ENCODE measurements at places on chromosomes 2 and 18.
A peak's percentile ranks its signal among the peaks of the same experiment; 100 is the strongest.

- no peak for DNase-seq
Observed at GRCh38 chr18:66048406-66048805, 297.6 kb downstream of the CDH7 start.

DNA sequence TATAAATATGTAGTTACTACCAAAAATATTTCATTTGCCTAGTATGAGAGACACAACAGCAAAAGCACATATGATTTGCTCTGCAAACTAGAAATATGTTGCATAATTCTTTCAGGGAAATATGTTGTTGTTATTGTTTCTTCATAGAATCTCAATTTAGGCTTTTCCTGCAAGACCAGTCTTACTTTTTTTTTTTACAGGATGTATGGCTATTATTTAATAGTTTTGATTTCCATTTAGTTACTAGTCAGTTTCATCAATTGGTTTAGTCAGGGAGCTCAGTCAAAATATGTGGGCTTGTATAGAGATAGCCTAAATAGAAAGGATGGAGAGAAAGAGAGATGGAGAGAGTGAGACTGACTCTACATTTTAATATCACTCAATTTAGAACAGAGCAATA, 6.1 kb downstream of the LRP1B start:
- DNase-seq = no peak

GRCh38 chr18:22604390-22604985, 186.8 kb upstream of the CTAGE1 start:
- DNase-seq = peak; percentile 59

GRCh38 chr2:77296791-77297190, 225.4 kb downstream of the LRRTM4 start:
- DNase-seq = no peak

DNA sequence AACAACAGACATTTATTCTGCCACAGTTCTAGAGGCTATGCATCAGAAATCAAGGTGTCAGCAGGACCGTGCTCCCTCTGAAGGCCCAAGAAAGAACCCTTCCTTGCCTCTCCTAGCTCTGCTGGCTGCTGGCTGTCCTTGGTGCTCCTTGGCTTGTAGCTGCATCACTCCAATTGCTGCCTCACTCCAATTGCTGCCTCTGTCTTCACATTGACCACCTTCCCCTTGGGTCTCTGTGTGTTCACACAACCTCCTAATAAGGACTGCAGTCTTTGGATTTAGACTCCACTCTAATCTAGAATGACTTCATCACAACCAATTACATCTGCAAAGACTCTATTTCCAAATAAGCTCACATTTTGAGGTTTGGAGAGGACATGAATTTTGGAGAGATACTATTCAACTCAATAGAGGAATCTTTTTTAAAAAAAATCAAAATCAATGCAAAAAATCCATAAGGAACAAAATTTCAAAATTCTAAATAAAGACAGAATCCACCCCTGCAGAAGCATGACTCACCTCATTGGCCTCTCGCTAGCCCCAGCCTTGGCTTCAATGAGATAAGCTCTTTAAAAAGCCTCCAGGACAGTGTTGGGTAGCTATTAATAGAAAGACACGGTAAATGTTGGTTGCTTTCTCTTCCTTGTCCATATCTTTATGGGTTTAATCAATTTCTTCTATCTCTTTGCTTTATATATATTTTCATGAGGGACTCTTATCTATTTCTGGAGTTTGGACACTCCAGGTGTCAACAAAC, 267.6 kb upstream of the MGAT5 start:
- DNase-seq = no peak

DNA sequence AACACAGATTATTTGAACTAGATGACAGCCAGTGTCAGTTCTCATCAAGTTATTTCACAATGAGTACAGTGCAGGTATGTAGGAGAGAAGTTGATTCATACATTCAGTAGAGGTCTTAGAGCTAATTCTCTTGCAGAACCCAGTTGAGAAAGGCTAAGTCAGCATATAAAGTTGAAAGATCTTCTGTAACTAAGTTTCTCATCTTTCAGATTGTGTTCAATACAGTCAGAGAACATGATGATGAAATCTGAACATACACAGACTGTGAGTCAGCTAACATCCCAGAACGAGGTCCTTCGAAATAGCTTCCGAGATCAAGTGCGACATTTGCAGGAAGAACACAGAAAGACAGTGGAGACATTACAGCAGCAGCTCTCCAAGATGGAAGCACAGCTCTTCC, 41.9 kb upstream of the LIMS1 start:
- DNase-seq = no peak

DNA sequence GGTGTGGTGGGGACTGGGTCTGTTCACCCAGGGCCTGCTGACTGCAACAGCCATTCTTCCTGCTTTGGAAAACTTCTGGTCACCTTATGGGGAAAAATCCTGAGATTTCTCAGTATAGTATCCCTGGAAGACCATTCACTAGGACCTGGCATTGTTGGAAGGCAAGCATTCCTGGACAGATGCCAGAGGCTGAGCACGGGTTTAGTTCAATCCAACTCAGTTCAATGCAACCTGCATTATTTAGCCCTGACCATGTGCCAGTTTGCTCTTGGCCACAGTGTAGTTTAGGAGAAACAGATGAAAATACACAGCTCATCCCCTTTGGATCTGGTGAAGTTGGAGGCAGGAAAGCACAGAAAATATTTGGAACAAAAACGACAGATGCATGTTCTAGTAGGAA, 95.9 kb downstream of the LPIN1 start:
- peak; percentile 36 for DNase-seq

GRCh38 chr2:239548965-239549595, 148.3 kb upstream of the HDAC4 start:
- DNase-seq = no peak

- no peak for DNase-seq
Observed at GRCh38 chr2:228866781-228867180, 404.3 kb downstream of the PID1 start.

DNA sequence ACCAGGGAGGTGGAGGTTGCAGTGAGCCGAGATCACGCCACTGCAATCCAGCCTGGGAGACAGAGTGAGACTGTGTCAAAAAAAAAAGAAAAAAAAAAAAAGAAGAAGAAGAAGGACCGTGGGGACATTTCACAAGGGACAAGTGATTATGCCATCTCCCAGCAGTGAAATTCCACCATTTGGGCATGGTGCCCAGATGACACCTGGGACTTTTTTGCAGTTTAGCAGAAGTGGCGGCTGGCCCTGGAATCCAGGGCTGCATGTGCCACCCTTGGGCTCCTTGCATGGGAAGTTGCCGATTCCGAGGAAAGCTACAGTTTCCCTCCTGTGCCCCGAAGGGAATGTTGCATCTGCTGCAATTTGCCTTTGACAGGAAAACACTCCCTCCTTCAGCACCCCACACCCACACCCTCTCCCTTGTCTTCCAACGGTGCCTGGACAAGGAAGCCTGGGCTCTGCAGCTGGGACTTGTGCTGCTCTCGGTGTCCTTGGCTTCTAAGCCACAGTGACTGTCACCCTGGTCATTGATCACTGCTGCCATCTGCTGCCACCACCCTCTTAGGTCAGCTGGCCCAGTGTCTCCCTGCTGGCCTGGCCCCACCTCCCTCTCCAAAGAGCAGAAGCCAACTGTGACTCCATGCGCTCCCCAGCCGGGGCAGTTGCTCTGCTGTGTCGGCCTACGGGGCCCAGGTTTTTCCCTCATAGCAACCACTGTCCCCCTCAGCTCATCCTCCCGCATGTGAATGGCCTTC, 56.4 kb upstream of the LRRC30 start:
- DNase-seq = no peak

DNA sequence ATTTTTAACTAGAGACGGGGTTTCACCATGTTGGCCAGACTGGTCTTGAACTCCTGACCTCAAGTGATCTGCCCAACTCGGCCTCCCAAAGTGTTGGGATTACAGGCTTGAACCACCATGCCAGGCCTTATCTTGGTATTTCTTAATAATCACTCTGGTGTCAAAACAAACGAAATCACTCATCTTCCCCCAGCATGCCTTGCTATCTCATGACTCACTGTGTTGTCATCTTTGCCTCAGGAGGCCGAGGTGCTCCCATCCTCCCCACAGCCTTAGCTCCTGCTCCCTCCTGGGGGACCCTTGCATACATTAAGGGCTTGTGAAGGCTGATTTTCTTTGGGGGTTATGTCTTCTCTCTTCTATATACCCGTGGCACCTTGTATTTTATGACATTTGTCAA, 250.1 kb upstream of the DPP10 start:
- no peak for DNase-seq

DNA sequence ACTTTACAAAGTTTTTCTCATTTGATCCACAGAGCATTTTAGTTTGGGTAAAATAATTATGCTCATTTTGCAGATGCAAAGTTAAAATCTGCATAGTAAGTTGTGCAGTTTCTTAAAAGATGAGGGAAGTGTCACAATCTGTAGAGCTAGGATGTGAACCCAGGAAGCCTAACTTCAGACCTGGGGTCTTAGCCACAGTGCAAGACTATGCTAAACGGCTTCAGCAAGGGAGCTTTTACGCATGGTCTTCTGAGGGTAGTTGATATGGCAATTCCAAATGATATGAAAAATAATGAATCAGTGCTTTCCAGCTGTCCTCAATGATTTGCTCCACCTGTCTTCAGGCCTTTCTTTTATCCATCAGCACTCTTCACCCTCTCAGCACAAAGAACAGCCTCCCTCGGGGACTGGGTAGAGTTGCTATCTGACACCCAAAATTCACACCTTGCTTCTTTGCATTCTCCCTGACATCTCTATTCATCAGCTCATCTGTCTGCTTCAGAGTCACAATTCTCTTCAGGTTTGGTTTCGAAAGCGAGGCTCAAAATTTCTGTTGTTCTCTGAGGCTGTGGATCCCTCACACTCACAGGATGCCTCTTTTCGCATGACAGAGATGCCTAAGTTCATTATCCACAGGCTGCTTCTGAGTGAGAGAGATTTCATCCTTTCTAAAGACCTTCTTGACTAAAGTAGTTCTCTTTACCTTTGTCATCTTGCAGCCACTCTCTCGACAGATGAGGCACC, 302.5 kb downstream of the NRXN1 start:
- DNase-seq = no peak

GRCh38 chr18:79511271-79511670, 115.5 kb downstream of the NFATC1 start:
- DNase-seq = peak; percentile 18

DNA sequence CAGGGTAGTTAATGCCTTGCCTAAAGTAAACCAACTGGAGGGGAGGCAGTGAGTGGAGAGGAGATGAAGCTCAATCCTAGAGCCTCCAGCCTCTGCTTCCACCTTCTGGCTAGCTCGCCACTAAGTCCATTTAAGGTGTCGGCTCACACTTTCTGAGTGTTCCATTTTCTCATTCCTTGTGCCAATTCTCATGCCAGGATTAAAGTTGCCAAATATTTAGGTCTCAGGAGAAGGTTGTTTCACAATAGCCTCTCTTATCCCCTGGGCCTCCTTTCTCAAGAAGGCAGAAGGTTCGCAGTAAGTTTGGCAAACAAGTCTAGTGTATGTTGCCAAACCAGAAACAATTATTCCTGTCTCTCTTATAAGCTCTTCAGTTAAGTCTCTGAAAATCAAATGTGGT, 57.2 kb downstream of the TACR1 start:
- DNase-seq = no peak

DNA sequence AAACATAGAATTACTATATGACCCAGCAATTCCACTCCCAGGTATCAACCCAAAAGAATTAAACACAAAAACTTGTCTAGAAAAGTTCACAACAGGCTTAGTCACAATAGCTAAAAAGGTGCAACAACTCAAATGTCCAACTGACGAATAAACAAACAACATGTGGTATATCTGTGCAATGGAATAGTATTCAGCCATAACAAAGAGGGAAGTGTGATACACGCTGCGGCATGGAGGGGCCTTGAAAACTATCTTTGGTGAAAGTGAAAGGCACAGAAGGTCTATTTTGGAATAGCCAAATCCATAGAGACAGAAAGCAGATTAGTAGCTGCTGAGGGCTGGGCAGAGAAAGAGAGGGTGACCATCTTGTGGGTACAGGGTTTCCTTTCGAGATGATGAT, 72.1 kb downstream of the DDX1 start:
- no peak for DNase-seq

DNA sequence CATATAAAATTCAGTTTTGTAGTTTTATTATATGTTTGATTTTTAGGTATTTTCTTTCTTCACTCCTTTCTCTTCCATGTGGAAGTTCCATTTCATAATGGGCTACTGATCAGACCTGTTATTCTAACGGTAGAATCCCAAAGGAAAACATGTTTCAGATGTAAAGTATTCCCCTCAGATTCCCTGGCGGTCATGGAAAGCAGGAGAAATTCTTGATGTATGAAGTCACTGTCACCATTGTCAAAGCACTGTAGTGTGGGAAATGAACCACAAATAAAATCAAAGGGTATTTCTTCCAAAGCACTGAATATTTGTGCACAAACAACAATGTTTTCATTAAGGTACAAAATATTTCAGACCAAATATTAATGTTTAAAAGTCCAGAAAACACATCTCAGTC, 237.3 kb upstream of the KLHL14 start:
- DNase-seq = no peak

DNA sequence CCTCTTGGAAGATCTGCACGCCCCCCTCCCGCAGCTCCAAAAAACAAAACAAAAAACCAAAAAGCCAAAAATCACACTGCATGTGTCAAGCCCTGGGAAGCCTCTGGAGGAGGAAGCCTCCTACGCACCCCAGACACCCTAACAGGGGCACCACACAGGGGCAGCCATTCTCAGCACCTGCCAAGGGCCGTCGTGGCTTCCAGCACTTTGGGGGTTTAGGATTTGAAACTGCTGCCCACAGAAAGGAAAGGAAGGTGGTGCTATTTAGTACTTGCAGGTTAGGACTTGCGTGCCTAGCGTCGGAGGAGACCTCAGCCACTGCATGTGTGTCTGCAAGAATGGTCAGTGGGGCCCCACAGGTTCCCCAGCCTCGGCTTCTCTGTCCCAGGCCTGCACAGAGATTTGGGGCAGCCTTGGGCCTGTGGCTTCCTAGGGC, 419 bp upstream of the GPR55 start:
- DNase-seq = peak; percentile 24

DNA sequence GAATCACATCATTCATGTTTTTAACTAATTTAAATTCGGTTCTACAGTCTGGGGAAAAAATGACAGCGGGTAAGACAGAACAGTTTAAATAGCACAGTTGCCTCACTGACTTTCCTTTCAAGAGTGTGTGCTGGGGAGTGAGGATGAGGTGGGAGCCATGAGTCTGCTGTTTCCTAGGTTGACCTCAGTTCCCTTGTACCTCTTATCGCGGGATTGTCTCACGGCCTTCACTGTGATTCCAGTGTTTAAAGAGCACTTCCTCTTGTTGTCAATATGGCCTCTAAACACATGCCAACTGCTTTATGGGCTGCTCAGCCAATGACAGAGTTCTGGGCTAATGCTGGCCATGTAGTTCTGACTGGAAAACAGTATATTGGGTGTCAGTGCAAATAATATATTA, 41.6 kb upstream of the ALMS1 start:
- DNase-seq = no peak

GRCh38 chr2:149861034-149861433, 273.5 kb upstream of the MMADHC start:
- no peak for DNase-seq

- DNase-seq = peak; percentile 39
Observed at GRCh38 chr2:207905546-207905945, 119.8 kb downstream of the PLEKHM3 start.

All from stomach (tissue), 19 donors.